ENCODE measurements at places on chromosomes 12 and 14.

DNA sequence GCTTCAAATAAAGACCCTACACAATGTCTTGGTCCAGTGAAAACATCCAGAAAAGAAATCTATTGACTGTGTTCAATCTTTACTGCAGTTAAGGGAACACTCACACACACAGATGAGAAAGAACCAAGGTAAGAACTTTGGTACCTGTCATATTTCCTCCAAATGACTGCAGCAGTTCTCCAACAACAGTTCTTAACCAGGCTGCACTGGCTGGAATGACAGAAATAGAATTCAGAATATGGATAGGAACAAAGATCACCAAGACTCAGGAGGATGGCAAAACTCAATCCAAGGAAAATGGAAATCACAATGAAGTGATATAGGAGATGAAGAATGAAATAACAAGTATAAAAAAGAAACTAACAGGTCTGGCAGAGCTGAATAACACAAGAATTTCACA lies 36.6 kb downstream of the ADAM20 start:
- DNase-seq, result no peak

DNA sequence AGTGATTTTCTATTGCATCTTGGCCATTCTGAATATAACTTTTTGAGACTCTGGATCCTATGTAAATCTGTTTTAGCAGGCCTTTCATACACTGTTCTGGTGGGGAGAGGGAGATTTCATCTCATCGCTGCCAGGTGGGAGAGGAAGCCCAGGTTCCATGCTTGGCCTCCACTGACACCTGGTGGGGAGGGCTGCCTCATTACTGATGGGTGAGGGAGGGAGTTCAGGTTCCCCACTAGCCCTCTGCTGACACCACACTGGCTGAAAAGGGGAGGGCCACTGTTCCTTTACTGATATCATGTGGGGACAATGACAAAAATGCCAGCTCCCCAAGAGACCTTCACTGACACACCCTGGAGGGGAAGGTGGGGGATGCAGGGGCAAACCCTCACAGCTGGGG lies 2.4 kb upstream of the GALNT8 start:
- DNase-seq, result no peak

DNA sequence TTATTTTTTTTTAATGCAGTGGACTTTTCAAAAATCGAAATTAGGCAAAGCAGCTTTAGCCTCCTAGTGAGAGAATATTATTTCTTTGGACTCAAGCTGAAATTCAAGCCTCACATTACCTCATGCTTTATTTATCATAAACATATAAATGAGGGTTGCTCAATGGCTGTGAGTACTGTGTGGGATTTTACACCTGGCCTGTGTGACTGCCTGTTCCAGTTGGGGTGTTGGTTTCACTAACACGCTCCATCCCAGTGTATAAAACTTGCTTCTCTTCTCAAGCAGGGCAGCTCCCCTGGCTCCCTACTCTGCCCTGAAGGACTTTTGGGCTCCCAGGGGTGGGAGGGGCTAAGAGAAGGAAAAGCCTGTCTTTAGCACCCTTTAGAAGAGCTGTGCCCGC lies 15.0 kb downstream of the ANKLE2 start:
- DNase-seq, result no peak

DNA sequence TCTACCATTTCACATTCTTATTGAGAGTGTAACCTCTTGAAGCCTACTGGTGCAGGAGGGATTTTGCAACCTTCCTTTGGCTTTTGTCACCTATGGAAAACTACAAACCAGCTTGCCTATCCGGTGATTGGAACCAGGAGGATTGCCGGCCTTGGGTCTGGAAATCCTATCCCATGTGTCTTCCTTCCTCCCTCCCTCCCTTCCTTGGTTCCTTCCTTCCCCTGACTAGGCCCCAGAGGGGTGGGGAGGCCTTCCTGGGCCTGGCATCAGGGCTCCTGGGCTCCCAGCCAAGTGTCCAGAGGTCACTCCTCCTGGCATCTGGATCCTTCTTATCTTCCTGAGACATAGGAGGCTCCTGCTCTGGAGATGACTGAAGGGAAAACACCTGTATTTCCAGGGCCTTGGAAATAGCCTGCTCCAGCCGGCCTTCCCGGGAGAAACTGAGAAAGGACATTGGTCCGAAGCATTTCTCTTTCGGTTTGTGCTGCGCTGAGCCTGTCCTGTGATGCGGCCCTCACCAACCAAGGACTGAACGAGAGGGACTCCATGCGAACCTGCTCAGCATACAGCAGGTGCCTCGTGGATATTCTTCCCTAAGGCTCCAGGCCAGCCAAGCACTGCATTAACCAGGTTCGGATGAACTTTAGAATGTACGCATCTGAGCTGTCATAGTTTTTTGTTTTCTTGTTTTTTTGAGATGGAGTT lies 43.4 kb downstream of the PSMA6 start:
- no peak for DNase-seq

DNA sequence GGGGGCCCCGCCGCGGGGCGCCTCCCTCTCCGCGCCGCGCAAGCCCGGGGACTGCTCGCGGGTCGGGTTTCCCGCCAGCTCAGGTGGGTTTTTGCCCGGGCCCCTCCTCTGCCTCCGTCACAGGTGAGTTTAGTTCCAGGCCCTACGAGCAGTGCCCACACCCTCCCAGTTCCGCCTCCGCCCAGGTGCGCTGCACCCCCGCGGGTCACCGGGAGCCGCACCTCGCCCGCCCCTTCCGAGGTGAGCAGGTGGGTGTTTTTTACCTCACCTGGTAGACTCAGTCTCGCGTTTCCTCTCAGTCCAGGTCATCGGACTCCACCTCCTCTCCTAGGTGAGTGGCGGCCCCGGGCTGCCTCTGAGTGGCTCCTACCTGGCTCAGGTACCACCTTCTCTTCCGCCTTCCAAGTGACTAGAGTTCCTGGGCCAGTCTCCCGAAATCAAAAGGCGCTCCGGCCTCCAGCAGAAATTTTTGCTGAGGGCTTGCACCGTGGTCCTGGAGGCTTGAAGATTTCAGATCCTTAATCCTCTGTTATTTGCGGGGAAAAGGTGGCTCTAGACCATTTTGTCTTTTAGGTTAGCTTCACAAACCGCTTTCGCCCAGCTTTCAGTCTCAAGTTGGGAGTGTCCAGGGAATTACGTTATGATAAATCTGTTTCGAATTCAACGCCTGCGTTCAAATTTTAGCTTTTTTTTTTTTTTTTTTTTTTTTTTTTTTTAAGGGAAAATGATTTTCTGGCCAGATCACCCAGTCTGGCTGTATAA lies at the start of gene TMEM30B:
TMEM30B (minus strand) TSS at position 153 of the 762 bp plus-strand sequence. CDS start 191 bp downstream, outside the sequence.
- DNase-seq, result no peak
